Dorsolateral prefrontal cortex (tissue), 122 donors: ENCODE measurements at places on chromosomes 6 and 20.

DNA sequence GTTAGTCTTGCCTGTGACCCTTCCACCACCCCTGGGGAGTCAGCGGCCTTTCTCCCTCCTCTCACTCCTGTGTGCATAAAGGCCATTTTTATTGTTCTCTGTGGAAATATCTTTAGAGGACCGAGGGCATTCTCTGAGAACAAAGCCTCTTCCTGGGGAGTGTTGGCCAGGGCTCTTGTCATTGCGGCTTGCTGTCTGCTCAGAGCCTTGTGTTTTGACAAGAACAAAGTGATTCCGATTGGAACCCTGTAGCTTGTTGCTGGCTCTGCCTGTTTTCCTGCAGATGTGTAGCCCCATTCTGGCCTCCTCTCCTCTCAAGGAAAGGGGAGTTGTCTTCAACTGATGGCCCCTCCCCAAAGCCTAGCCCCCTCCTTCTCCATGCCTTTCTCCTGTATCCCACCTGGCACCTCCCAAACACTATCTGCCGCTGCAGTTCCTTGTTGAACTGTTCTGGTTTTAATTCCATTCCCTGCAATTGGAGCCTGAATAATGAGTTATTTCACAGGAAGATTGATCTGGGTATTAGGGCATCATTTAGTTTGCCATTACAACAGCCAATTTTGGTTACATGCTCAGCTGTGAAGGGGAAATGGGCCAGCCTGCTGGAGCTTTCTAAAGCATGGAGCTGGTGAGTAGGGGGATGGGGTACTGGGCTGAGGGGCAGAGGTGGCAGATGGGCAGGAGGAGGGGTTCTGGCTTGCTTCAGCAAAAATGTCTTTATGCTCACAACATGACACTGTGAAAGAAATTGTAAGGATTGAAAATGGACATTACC is 252.5 kb downstream of the LRFN2 start:
- DNase-seq = no peak

- DNase-seq = no peak
These were observed 369.1 kb upstream of the FLRT3 start for GRCh38 chr20:14706555-14706954.

DNA sequence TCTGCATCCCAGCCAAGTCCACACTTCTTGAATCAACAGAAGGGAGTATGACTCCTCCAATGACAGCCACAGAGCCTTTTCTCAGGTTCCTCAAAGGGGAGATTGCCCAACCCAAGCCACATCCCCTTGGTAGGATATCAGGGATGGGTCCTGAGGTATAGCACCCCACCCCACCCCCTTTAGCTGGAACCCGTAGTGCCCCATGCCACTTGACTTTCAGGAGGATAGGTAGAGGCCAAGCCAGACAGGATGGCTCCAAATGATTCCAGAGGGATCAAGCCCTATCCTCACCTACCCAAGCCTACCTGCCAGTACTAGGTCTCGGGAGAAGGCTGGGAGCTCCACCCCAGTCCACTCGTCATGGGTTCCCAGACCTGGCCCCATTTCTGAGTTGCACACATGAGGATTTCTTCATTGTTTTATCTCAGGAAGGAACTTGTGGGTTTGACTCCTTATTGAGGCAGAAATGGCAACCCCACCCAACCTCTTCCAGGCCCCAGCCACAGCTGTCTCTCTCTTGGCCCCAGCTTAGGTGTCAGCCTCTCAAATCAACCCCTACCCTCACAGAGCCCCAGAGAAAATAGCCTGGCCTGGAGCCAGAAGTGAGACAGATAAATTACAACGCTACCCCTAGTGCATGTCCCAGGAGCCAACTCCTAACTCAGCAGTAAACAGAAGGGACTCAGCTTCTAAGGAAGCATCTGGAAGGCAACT is 3.6 kb downstream of the CCND3 start:
- DNase-seq = no peak

DNA sequence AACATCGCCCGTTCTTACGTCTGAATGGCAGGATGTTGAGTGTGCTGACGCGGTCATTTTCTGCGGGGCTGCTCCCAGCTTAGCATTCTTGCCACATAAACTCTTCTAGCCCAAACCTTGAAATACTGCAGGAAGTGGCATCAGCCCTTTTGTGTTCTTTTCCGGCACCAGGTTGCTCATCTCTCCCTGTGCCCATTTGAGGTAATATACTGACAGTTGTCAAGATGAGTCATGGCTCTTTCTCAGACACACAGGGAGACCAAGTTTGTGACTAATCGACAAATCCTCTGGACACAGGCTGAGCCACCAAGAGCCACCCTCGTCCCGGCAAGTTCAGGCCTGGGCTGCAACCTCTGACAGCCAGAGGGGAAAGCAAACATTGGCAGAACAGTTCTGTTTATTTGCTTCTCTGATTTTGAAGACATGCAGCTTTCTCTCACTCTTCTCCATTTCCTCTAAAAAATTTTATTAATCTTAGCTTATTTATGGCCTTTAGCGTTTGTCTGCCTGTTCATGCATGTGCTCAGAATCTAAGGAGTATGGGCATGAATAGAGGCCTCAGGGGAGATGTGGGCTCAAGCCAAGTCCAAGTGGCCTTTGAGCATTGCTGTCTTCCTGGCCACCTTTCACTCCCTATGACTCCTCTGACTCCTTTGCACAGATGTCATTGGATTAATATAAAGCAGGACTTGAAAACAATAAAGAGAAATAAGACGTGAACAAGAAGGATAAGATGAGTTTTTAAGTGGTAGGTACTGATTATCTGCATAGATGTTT is 328.2 kb upstream of the JAG1 start:
- no peak for DNase-seq

DNA sequence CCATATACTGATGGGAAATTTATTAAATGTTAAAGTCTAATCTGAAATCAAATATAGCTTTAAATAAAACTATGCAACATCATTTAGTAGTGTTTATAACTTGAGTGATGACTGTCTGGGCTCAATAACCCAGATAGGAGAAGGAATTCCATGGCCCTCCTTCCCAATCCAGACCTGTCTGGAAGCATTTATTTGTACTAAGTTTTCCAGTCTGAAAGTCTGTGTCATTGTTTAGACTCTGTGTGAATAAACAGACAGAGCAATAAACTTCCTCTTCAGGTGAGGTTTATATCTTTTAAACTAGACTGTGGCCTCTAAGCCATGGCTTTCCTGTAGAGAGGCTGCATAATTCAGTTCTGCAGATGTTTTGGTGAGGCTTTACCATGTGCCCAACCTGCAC is 176.4 kb downstream of the SOX4 start:
- no peak for DNase-seq

DNA sequence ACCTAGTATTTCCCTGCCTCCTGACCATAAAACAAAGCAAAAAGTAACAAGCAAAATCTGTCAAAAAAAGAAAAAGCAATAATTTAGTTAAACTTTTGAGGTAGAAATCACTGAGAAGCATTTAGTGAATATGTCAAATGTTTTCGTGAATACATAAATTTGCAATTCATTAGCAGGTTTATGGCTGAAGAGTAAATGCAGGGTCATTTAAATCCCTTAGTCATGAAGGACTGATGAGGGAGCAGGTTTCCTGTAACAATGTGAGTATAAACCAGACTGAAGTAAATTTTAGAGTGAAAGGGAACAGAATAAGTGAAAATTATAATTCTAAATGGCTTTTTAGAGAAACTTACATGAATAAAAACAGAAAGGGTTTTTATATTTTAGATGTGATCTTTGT is 313.5 kb upstream of the MANEA start:
- no peak for DNase-seq

GRCh38 chr6:109295109-109295773 is 87.0 kb downstream of the CD164 start:
- DNase-seq = no peak

DNA sequence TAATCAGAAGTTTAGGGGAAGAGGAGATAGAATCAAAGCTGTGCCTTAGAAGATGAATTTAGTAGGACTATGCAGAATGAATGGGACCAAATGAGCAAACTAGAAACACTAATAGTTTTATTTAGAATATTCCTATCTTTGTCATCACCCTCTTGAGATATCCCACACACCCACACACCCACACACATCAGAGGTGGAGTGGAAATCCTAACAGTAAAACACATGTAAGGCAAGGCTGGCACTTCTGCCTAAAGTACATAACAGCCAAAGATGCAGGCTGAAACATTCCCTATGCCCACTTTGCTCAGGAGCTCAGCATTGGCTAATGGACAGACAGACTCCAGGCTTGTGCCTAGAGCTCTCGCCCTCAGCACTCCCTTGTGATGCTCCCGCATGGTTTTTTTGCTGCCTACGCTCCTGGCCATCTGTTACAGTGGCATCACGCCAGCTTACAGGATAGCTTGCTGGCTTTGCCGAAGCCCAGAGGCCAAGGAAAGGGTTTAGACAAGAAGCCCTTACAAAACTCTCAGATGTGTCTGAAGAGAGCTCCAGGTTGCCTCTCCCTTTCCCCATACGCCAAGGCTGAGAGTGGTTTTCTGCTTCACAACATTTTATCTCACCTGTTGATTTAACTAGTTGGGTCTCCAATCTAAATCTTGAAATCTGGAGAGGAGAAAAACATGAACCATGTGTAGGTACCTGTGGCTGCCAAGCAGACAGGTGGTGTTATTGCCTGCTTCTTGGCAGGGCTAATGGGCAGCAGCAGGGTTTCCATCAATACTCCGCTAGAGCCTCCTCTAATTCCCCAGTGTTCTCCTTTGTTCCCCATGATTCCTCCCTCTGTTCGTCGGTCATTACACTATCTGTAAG is 282.6 kb upstream of the ID4 start:
- DNase-seq = peak; percentile 82

- DNase-seq = no peak
These were observed 65.7 kb downstream of the UNC5CL start for GRCh38 chr6:40973304-40973703.

DNA sequence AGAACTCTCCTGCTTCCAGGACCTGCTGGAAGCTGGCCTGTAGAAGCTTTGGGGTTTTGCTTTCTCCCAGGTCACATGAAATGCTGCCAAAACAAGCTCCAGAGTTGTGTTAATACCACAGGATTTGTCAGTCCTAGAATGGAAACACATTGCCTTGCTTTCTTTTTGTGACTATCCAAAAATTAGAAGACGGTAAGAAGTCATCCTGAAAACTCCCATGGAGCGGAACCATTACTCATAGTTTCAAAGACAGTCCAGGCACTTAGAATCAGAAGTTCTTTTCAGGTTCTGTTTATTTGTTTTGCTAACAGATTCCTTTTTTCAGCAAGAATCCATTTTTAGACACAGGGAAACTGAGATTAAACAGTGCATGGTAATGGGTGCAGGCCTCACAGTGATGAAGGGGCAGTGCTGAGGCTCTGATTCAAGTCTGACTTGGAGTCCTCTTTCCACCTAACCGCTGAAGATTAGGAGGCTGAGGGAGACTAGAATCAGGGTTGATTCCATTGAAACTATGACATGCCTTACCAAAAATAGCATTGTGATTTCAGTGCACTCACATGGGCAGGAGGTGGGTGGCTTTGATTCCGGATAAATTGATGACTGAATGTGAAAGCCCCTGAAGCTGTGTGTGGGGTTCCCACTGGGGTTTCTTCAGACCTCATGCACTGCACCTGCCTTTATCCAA is 72.2 kb upstream of the NAA20 start:
- DNase-seq = no peak

GRCh38 chr6:75619230-75619899 is 17.7 kb downstream of the SENP6 start:
- DNase-seq = no peak

GRCh38 chr6:135372758-135373157 is 124.8 kb downstream of the AHI1 start:
- DNase-seq = no peak

GRCh38 chr6:158649289-158650143 is at the start of gene SYTL3:
SYTL3 (plus strand) TSS chr6:158650054; CDS start chr6:158663269, 13,215 bp downstream.
- DNase-seq = no peak

DNA sequence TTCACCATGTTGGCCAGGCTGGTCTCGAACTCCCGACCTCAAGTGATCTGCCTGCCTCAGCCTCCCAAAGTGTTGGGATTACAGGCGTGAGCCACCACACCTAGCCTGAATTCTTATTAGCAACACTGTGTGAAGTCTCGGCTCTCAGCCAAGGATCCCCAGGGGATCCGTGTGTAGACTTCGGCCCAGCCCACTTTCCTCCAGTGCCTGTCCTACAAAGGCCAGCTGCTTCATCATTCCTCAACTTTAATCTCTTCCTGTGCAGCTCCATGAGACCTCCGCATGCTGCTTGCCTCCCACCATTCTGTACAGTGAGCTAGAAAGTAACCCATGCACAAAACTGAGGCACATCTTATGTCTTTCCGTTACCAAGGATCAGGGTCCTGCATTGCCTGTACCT is 71.8 kb downstream of the SAMD3 start:
- DNase-seq = no peak

- no peak for DNase-seq
These were observed 73.0 kb downstream of the SERAC1 start for GRCh38 chr6:158095031-158095430.

GRCh38 chr20:2476742-2477615 is 6.4 kb upstream of the SNRPB start:
- no peak for DNase-seq

GRCh38 chr6:131038597-131039344 is 24.3 kb downstream of the EPB41L2 start:
- no peak for DNase-seq

GRCh38 chr6:45946887-45947286 is 68.8 kb downstream of the CLIC5 start:
- DNase-seq = no peak

GRCh38 chr6:81766482-81767069 is 14.1 kb upstream of the TENT5A start:
- DNase-seq = no peak

GRCh38 chr20:2509468-2509781 is 710 bp upstream of the ZNF343 start:
- no peak for DNase-seq

DNA sequence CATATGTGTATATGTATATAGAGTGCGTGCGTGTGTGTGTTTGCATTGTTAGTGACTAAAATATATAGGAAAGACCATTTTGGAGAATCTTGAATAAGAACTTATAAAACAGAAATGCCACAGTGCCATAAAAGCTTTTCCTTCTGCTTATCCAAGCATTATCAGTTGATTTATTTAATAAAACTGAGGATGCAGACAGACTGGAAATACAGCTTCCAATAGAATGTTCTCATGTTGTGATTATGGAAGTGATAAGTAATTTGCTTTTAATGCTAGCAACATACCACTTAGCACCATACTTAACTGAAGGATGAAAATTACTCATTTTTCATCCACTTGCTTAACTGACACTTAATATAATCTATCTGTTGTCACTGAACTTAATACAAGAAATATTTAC is 820.1 kb downstream of the TFAP2A start:
- DNase-seq = no peak
